ENCODE measurements at places on chromosomes 4 and X. TPM values are rescaled to one million over a fixed set of nuclear protein-coding genes. Genes with fewer than 3 reads are reported as not detected.

Gene BEX1
- total RNA-seq, result 0.27 TPM

Gene MAP3K15
- 0.13 TPM for total RNA-seq

Gene BST1
- total RNA-seq, result 6.0 TPM

Gene AMER1
- total RNA-seq, result 2.8 TPM

Measured in thoracic aorta endothelial cell (primary cell).